ENCODE measurements at places on chromosomes 1 and 21.

DNA sequence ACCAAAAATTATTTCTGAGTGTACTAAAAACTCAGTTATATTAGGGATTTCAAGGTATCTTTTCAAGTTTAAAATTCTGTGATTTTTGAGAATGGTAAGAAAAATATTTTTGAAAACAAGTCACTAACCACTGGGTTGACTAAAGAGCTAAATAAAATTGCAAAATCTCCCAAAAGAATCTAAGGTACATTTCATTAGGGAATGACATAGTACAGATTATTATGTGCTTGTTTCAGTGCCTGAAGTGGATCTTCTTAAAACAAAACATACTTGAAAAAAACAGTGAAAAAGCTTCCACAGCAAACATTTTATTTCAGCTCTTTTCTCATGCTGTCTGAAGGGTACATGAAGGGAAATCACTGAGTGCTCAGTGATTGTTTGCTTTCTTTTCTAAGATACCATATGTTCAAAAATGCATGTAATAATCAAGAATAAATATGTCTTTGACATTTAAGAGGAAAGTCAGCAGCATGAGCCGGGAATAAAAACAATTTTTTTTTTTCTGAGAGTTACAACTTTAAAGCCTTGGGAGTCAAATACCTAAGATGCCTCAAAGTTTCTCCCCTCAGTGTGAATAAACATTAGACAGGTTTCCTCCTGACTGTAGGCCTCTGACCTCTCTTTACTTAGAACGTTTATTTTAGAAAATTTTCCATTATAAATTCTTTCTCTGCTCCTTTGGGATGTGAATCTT lies 200.7 kb downstream of the KCNT2 start:
- no peak for DNase-seq

DNA sequence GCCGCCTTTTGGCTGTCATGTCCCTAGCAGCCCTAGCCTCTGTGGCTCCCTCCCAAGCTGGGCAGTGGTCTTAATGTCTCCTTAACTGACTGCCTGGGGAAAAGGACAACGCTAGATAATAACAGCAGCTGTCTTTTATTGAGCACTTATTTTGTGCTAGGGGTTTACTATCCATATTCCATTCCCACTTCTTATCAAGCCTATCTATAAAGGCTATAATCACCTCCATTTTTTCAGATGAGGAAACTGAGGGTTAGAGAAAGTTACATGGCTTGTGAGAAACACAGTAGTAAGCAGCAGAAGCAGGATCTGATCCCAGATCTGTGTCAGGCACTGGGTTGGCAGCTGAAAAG lies 6.2 kb downstream of the SH3BGRL3 start:
- no peak for DNase-seq

DNA sequence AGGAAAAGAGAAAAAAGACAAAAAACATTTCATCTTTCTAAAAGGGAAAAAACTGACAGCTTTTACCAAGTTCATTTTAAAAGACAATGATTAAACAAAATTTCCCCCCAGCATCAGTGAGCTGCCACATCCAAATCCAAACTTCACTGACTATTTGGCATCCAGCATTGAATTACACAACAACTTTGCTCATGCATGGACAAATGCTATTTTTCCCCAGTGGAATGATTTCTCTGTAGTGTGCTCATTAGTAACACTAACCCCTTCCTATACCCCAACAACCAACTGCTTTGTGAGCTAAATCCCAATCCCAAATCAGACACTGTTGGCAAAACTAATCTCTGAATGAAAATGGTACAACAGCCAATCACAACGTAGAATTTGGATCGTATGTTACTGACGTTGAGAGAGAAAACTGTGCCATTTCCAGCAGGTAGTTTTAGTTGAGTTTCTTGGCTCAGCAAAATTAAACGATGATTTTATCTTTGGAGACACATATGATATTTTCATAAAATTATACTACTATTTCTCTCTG lies 37.9 kb downstream of the PIK3R3 start:
- DNase-seq: no peak

- DNase-seq: no peak
These were observed 112.5 kb downstream of the RRAGC start for GRCh38 chr1:38746941-38747600.

- DNase-seq: no peak
These were observed 364.2 kb upstream of the VAMP3 start for GRCh38 chr1:7406641-7407543.

DNA sequence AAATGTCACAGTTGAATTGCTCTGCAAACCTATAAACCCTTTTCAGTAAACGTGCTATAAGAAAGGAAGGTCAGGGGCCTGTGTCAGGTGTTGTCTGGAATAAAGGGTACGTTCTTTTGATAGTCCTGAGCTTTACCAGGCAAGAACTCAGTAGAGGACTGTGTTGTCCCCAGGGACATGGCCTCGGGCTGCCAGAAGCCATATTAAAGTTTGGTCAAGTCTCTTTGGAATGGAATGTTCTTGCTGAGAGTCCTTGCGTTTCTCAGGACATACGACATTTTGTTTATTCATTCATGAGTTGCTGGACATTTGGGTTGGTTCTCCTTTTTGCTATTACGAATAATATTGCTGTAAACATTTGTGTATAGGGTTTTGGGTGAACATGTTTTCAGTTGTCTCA lies 16.8 kb downstream of the VPS13D start:
- DNase-seq: no peak

- no peak for DNase-seq
These were observed 21.3 kb downstream of the HMGCS2 start for GRCh38 chr1:119747451-119747850.

GRCh38 chr21:29751473-29752185 lies 188.2 kb downstream of the GRIK1 start:
- DNase-seq: no peak

GRCh38 chr1:169892927-169893644 lies 610 bp downstream of the SCYL3 start:
- DNase-seq: no peak

DNA sequence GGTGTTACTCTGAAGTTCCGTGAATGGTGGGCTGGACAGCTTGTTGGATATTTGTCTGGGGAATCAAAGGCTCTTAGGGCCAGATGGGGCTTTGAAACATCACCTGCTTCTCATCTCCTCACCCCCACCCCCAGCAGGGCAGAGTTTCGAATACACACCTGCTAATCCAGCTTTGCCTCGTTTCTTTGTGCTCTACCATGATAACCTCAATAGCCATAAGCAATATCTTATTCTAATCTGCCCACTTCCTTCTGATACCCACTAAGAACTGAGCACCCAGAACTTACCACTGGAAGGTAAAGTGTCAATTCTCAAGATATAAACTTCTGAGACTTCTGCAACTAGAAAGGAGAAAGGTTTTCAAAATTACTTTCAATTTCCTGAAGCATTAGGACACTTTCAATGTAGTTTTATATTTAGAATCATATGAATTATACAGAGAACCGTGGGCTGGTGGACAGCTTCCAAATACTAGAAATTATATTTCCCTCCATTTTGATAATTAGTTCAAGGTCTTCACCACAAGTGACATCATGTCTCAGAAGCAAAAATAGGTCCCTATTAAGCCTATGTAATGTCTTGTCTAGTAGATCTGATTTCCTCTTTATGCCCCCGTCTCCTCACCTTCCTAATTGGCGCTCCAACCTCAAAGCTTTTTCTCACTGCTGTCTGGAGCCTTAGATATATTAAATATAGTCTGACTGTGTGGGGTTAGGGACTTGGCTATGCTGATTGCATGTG lies 64.4 kb upstream of the NEK2 start:
- DNase-seq: no peak
